NCI-H1436 treated with DMSO at 0.1 percent for 48 hours (cell line): ENCODE measurements at places on chromosomes 12 and 14.

- no peak for DNase-seq
Measured at GRCh38 chr14:34851395-34851794, 23.8 kb downstream of the BAZ1A start.

DNA sequence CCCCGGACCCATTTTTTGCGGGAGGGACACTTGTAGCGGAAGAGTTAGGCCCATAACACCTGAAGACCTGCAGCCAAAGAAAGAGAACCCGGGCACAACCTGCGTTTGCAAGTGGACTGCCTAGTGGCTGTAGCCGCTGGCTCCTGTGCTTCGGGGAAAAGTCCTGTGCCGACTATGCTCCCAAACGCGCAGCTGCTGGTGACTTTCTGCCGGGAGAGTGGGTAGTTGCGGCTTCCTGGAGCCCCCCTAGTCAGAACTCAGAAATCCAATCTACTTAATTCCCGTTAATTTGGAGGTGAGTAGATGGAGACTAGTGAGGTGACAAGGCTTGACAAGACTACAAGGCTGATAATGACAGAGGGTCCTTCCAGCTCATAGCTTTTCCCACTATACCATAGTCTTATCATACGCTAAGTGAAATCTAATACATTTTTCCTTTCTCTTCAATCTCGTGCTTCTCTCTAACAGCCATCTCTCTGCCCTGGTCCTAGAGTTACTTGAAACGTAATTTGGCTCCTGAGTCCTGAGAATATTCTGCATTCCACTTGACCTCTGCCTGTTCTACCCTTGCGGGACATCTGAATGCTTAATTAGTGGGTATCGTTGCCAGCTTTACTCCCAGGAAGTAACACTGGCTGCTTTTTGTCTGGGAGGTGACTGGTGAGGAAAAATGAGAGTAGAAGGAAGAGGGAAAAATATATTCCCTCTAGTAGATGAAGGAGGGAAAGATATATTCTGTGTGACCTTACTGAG lies 556 bp downstream of the MTHFD1 start:
- no peak for DNase-seq

DNA sequence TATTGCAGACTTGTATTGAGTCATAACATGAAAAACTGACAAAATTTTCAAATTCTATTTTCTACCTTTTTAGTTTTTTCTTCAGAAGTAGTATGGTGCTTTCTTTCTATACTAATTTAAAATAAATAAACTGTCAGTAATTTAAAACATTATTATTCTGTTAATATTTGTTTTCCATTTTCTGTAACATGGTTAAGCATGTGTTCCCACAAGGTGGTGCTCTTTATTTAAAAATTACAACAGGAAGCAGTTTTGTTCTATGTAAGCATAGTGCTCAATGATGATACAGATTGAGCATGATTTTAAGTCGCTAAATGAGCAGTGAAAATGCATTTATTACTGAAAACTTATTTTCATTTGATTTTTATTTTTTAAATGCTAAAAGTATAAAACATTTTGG lies 114.6 kb downstream of the PPFIA2 start:
- DNase-seq = no peak

- no peak for DNase-seq
Measured at GRCh38 chr14:40887912-40888311, 718.8 kb upstream of the LRFN5 start.

DNA sequence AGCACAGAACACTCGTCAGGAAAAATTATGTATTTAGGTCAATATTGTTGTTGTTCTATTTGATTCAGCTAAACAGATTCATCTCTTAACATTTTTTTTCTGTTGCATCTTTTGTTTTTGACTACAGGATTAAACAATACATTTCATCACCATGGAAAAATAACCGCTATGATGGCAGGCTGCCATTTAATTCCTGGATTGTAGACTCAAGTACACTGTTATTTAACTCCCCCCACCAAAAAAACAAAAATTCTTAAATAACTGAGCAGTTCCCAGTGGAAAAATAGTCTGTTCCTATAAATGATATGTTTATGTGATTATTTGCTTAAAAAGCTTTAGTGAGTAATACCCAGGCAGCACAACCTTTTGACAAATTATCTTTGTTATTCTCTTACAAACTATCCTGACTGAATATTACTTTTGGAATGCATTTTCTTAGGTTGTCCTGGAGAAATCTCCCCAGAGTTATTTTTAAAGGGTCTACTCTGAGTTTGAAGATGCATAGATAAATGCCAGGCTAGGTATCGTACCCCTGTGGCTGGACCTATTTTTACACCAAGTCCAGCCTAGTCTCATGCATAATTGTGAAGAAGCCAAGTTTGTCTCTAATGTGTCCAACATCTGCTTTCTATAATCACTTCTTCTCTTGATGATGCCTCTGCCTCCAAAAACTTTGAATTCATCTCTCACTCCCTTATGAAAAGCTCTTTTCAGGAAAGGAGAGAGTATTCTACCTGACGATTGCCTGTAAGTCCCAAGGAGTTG lies 3.7 kb downstream of the KERA start:
- no peak for DNase-seq

DNA sequence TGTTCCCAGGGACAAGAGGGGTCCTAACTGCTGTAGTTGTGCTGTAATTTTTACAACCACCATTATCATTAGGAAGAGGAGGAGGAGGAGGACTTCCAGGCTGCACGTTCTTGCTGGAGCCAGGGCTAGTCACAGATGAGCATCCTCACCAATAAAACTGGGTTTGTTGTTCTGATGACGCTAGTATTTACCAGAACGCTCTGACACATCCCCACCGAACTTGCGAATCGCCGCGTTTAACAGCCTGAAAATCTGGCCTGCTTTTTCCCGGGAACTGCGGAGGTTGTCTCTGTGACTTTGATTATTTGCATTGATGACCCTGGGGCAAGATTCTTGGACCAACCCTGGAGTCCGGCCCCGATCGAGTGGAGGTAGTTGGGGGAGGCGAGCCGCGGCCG lies 10.2 kb downstream of the TBX5 start:
- no peak for DNase-seq

DNA sequence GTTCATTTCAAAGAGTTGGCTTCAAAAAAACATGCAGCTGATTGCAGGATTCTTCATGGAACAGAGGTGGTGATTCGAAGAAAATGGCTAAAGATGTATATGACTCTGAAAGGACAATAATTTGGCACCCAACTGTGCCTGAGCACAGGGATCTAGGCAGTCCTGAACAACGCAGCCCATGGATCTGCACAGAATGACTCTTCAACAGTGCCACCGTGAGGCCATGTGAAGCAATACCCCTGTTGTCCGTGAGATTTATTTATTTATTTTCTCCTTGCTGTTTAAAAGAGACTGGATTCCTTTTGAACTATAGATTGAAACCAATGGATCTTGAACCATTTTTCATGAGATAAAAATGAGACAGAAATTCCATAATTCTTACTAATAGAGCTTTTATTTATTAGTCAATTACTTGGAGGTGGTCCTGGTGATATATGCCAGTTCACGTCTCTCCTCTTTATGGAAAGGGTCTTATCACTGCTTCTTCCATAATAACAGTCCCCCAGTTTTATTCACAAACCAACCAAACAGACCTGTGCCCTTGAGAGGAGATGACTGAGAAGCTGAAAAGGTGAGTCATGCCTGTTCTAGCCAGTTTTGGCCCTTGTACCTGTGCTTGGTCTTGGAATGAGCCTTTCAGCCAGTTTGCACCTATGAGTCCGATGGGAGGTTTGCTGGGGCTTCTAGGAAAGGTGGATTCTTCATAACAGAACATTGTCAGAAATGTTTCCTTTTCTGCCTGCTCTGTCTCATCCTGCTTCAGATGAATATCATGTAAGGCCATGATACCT lies 1598.3 kb downstream of the AACS start:
- no peak for DNase-seq
